ENCODE measurements at places on chromosomes 2 and 18.

GRCh38 chr2:81583311-81584108, 1279.0 kb upstream of the LRRTM1 start:
- no peak for DNase-seq

DNA sequence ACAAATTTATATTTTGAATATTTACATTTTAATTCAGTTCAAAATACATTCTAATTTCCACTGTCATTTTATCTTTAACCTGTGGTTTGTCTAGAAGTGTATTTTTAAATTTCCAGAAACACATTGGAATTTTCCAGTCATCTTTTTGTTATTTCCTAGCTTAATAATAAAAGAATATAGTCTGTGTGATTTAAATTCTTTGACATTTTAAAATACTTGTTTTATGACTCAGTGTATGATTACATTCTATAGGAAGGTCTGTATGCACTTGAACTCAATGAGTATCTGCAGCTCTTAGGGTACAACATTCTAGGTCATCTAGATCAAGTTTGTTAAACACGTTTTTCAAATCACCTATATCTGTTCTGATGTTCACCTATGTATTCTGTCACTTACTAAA, 88.3 kb upstream of the MBOAT2 start:
- DNase-seq, result peak; percentile 36

DNA sequence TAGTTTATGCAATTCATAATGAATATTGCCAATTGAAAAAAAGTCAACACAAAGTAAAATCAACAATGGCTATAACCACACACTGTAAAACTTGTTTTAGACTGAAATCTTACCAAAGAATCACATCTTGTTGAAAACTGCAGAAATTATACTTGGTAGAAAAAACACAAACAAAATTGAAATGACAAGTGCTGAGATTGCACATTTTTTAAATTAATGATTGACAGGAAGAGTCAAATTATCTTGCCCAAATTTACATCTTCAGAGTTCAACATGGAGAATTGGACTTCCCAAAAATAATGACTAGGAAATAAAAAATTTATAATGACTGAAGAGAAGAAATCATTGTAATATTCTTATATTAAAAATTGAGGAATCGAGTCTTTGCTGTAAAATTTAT, 84.6 kb upstream of the TTC39C start:
- no peak for DNase-seq

DNA sequence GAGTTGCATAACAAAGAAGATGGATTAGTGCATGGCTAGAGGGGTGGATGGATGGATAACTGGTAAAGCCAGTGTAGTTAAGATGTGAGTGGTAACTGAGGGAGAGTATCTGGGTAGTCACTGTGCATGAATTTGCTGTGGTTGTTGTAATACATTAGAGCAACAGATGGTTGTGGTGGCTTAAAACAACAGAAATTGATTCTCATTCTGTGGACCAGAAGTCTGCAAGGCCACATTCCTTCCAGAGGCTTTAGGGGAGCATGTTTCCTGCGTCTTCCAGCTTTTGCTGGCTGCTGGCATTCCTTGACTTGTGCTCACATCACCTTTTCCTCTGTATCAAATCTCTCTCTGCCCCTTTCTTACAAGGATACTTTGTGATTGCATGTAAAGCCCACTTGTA, 155.4 kb downstream of the ASB1 start:
- no peak for DNase-seq

- no peak for DNase-seq
Measured at GRCh38 chr2:27771202-27771547, 344 bp upstream of the MRPL33 start.

DNA sequence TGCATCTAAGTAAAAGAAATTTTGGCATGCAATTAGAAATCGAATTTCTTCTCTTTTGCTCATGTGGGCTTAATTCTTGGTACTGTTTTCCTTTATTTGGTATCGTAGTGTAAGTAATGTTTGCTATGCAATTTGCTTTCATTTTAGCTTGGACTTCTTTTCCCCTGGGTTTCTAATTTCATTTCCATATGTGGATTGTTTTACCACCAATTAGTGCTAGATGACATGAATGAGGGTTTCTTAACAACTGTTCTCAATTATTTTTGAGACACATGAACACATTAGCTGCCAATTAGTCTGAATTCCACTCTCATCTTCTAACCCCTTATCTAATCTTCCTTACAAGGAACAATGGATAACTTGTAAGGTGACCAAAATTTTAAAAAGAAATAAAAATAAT, 1047.2 kb upstream of the PIK3C3 start:
- peak; percentile 17 for DNase-seq

DNA sequence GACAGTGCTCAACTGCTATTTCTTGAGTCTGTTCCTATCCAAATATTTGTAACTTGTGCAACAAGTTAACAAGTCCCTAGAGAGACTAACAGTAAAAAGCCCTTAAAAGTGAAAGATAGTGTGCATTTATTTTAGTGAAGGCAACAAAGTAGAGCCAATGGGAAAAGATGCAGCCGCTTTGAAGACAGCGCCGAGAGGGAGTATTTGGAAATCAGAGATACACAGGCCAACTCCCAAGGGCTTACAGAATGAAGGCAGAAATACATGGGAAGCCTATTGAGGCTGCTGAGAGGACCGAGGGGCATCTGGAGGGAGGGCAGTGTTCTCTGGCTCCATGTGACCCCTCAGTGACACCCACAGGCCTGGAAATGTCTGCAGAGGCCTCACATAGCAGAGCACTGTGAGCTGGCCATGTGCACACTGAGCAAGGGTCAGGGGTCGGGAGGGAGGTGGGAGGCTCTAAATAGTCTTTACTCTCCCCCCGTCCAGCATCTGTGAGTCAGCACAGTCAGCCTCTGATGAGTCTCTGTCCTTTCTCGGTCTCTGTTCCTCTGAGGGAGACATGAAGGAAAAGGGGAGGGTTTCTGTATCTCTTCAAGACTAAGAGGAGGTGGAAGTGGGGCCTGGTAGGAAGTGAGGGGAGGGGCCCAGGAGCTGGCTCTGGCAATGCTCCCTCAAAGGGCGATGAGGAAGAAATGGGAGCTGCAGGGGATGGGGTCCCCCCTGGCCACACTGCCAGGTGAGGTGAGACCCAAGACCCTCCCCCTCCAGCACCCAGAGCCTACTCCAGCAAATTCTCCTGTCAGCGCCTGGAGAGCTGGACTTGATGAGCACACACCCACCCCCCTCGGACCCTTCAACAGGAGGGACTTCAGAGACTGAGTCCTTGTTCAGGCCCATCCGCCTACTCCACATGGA, 133.6 kb downstream of the SP3 start:
- DNase-seq, result peak; percentile 81

- no peak for DNase-seq
Measured at GRCh38 chr2:71604726-71605120, 151.4 kb downstream of the DYSF start.

GRCh38 chr18:47794725-47795433, 135.6 kb downstream of the SMAD2 start:
- DNase-seq, result no peak

DNA sequence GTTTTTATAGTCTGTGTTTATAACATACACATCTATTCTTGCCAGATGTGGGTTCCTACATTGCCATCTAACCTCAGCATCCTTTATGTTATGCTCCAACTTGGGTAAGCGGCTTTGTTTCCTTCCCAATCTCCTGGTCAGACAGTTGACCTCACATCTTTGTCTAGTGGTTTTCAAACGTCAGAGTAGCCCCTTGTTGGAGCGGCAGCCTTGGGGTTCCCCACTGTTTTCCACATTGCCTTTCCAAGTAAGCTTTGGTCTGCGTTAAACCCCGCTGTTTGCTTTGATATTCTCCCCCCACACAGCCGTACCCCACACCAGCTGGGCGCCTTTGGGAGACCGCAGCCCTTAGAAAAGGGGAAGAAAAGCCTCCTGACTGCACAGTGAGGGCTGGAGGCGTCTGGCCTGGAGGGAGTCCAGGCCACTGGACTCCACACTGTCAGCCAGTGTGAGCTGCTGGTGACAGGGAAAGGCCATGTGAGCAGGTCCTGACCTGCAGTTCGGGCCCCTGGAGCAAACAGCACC, 83.3 kb downstream of the MALT1 start:
- DNase-seq, result peak; percentile 33
